ENCODE measurements at places on chromosomes 11 and 22. TPM values are rescaled to one million over a fixed set of nuclear protein-coding genes. Genes with fewer than 3 reads are reported as not detected.
A peak's percentile ranks its signal among the peaks of the same experiment; 100 is the strongest.

DNA sequence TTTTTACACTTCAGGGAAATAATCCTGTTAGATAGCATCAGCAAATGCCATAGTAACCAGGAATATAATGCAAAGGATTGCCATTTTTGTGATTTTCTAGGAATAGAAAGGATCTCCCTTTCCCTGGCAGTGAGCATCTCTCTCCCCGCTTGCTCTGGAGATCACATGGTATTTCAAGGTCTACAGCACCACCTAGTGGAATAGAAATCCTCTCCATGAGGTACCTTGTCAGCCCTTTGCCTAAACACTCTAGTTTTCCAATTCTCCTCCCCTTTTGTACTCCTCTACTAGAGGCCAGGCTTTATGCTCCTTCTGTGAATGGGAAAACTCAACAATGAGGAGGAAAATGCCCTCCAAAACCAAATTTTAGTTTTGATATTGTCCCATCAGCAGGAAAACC lies 78.4 kb downstream of the XRRA1 start:
- H3K4me3 ChIP-seq = no peak overlapping the region
- no peaks in the 10 kb centered on the region for H3K4me1 ChIP-seq
- no peaks in the 10 kb centered on the region for H3K36me3 ChIP-seq
- H3K27me3 ChIP-seq = no peaks in the 10 kb centered on the region
- DNase-seq = no peak
- H3K27ac ChIP-seq = no peak overlapping the region

DNA sequence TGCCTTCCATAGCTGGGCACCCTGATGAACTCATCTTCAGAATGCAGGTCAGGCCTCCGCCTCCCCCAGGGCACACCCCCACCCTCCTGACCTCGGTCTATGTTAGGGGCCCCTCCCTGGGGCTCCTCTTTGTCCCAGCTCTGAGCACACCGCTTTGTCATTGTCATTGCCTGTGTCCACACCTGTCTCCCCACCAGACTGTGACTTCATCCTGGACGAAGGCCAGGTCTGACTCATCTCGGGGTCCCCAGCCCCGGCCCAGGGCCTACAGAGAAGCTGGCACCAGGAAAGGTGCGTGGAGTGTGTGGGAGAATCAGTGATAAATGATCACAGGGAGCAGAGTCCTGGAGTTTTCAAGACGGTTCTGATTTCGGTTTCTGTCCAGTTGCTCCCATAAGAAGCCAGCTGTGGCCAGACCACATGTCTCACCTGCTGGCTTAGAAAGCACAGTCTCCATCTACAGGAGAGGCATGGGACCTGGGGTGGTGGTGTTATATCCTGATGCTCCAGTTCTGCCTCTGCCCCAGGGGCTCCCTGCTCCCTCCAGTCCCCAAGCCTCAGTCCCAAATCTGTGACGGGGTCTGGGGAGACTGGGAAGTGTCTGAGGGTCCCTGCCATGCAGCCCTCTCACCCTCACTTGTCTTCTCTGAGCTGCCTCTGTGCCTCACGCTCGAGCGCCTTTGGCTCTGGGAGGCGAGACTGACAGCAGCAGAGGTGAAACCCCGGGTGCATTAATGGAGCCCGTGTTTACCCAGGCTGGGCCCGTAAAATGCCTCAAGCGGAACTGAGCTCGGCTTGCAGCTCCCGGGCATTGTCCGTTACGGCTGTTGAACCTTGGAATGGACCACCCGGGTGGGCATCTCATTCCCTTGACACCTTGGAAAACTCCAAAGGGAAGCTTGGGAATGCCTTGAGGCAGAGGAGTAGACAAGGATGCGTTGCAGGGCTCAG lies 85.5 kb upstream of the WNT11 start:
- no peaks in the 10 kb centered on the region for H3K27me3 ChIP-seq
- H3K36me3 ChIP-seq = no peaks in the 10 kb centered on the region
- peaks cover 33% of the 10 kb centered on the region for H3K4me1 ChIP-seq
- H3K27ac ChIP-seq = no peak overlapping the region
- DNase-seq = no peak

GRCh38 chr11:6397636-6398035 lies 7.4 kb downstream of the SMPD1 start:
- H3K4me3 ChIP-seq = no peak overlapping the region
- no peaks in the 10 kb centered on the region for H3K27me3 ChIP-seq
- no peak overlapping the region for H3K27ac ChIP-seq
- H3K36me3 ChIP-seq = peaks cover 15% of the 10 kb centered on the region

- no peak for DNase-seq
- H3K4me1 ChIP-seq = no peaks in the 10 kb centered on the region
- no peak overlapping the region for H3K4me3 ChIP-seq
These were observed 84.2 kb upstream of the SLC25A18 start for GRCh38 chr22:17479135-17479534.

- no peak overlapping the region for H3K4me3 ChIP-seq
- H3K36me3 ChIP-seq = no peaks in the 10 kb centered on the region
- H3K4me1 ChIP-seq = no peaks in the 10 kb centered on the region
- no peak overlapping the region for H3K27ac ChIP-seq
These were observed 2220.7 kb upstream of the RAG2 start for GRCh38 chr11:38818720-38819119.

GRCh38 chr22:40720538-40721256 lies 41.4 kb downstream of the MCHR1 start:
- H3K4me3 ChIP-seq = no peak overlapping the region
- H3K27ac ChIP-seq = no peak overlapping the region
- no peak for DNase-seq

- H3K36me3 ChIP-seq = no peaks in the 10 kb centered on the region
- DNase-seq = no peak
- H3K4me3 ChIP-seq = no peak overlapping the region
- H3K27me3 ChIP-seq = no peaks in the 10 kb centered on the region
- H3K27ac ChIP-seq = no peak overlapping the region
These were observed 96.6 kb downstream of the FDX1 start for GRCh38 chr11:110526323-110526722.

GRCh38 chr11:128708660-128709059 lies 14.8 kb downstream of the FLI1 start:
- no peak for DNase-seq
- peaks cover 100% of the 10 kb centered on the region for H3K4me1 ChIP-seq
- no peak overlapping the region for H3K27ac ChIP-seq
- no peaks in the 10 kb centered on the region for H3K27me3 ChIP-seq
- H3K36me3 ChIP-seq = peaks cover 30% of the 10 kb centered on the region

- H3K27me3 ChIP-seq = no peaks in the 10 kb centered on the region
- no peaks in the 10 kb centered on the region for H3K36me3 ChIP-seq
- no peak overlapping the region for H3K27ac ChIP-seq
- DNase-seq = no peak
These were observed 3.9 kb upstream of the OR4C6 start for GRCh38 chr11:55658031-55658573.

- H3K4me3 ChIP-seq = no peak overlapping the region
- no peaks in the 10 kb centered on the region for H3K36me3 ChIP-seq
These were observed 110.4 kb upstream of the CSNK2A3 start for GRCh38 chr11:11463405-11463804.

- DNase-seq = no peak
- H3K36me3 ChIP-seq = no peaks in the 10 kb centered on the region
- H3K27ac ChIP-seq = no peak overlapping the region
- H3K4me3 ChIP-seq = no peak overlapping the region
- H3K4me1 ChIP-seq = no peaks in the 10 kb centered on the region
These were observed 522.9 kb downstream of the NTM start for GRCh38 chr11:131893103-131893890.

DNA sequence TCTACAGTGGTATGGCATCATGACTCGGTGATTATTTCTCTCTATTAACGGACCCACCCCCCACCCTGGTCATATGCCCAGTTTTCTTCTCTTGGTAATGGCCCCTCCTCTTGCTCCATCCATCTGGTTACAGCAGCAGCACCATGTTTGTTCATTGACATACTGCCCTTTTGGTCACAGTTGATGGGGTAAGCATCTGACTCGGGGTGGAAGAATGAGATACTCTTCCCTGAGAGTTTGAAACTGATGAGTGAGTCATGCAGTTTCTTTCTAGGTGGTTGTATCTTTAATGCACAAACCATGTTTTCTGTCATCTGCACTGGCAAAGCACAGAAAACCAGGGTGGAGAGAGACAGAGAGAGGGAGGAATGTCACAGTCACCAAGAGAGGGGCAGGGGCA lies 126.0 kb downstream of the SYN3 start:
- no peaks in the 10 kb centered on the region for H3K36me3 ChIP-seq
- peaks cover 5% of the 10 kb centered on the region for H3K27me3 ChIP-seq
- H3K4me1 ChIP-seq = no peaks in the 10 kb centered on the region

- no peak overlapping the region for H3K4me3 ChIP-seq
- no peak for DNase-seq
- no peak overlapping the region for H3K27ac ChIP-seq
- H3K36me3 ChIP-seq = no peaks in the 10 kb centered on the region
- H3K4me1 ChIP-seq = no peaks in the 10 kb centered on the region
These were observed 137.7 kb upstream of the BLID start for GRCh38 chr11:122253589-122254231.

- no peaks in the 10 kb centered on the region for H3K36me3 ChIP-seq
- H3K27ac ChIP-seq = no peak overlapping the region
- H3K27me3 ChIP-seq = no peaks in the 10 kb centered on the region
- no peak overlapping the region for H3K4me3 ChIP-seq
- peaks cover 52% of the 10 kb centered on the region for H3K4me1 ChIP-seq
- no peak for DNase-seq
These were observed 2.1 kb upstream of the MADD start for GRCh38 chr11:47267876-47268275.

DNA sequence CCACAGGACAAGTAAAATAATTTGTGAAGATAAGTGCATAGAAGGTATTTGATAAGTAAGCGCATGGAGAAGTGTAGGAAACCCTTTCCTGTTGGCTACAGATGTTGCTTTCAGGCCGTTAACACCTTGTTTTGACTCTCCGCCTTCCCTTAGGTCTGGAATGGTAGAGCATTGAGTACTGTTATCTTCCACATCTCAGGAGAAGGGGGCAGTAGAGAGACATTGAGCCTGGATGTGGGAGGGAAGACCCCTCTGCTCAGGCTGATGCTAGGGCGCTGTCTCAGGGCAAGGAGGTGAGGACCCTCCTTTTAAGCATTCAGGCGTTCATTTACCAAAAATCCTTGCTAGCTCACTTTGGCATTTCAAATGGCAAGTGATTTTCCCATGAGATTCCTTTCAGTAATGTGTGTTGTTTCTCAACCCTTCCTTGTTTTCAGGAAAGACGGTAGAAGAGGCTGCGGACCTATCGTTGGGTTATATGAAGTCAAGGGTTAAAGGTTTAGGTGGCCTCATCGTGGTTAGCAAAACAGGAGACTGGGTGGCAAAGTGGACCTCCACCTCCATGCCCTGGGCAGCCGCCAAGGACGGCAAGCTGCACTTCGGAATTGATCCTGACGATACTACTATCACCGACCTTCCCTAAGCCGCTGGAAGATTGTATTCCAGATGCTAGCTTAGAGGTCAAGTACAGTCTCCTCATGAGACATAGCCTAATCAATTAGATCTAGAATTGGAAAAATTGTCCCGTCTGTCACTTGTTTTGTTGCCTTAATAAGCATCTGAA lies 27.0 kb upstream of the SCGB1A1 start:
- H3K36me3 ChIP-seq = no peaks in the 10 kb centered on the region
- H3K4me1 ChIP-seq = peaks cover 15% of the 10 kb centered on the region
- no peak for DNase-seq
- H3K27ac ChIP-seq = no peak overlapping the region
- H3K4me3 ChIP-seq = no peak overlapping the region

DNA sequence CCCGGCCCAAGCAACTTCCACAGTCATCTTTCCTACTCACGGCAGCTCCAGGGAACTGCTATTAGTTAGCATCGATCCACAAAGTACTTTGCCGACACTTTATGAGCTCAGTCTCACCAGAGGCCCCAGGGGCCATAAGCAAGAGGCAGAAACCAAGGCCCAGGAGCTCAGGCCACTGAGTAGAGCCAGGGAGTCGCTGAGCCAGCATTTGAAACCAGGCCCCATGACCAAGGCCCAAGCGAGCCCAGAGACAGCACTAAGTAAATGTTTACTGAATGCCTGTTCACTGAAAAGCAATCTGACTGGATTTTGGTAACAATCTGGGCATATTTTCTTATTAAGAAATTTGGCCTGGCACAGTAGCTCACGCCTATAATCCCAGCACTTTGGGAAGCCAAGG lies 43.3 kb downstream of the ARRB1 start:
- H3K4me1 ChIP-seq = no peaks in the 10 kb centered on the region
- H3K27me3 ChIP-seq = no peaks in the 10 kb centered on the region
- no peak for DNase-seq

GRCh38 chr22:47145883-47146282 lies 383.4 kb downstream of the TBC1D22A start:
- H3K27me3 ChIP-seq = no peaks in the 10 kb centered on the region
- no peaks in the 10 kb centered on the region for H3K4me1 ChIP-seq
- H3K27ac ChIP-seq = no peak overlapping the region
- peaks cover 6% of the 10 kb centered on the region for H3K36me3 ChIP-seq
- H3K4me3 ChIP-seq = no peak overlapping the region
- no peak for DNase-seq

DNA sequence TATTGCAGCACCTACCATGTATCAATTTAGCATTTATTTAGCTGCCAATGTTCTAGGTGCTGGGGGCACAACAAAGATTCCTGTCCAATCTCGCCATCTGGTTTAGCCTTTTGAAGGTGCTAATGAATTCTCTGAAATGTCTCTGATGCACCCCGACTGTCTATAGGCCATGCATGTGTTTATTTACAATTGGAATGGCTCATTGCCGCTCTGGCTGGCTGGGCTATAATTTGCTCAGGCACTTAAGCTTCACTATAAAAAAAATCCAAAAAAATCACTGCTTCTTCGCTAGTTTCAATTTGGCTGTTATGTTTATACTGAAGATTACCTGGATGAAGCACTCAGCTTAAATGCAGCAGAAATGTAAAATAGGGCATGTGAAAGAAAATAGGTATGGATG lies 115.0 kb upstream of the PAX6 start:
- no peak overlapping the region for H3K27ac ChIP-seq
- H3K4me3 ChIP-seq = no peak overlapping the region
- no peaks in the 10 kb centered on the region for H3K4me1 ChIP-seq
- no peak for DNase-seq
- no peaks in the 10 kb centered on the region for H3K27me3 ChIP-seq

DNA sequence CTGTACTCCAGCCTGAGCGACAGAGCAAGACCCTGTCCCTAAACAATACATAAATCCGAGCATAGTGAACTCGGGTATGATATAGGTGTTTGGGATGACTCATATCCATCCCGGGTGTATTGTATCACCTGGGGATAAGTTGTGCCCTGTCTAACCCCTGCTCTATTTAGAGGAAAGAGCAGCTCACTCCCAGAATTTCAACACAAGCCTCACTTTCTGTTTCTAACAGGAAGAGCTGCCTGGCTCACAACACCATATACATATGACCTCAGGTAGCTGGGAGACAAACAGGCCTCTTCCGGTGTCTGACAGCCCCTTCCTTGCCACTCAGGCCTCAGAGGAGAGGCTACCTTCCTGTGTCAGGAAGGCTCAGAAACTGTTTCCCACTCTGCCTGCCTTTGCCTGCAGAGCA lies 9.9 kb upstream of the MICALL1 start:
- peaks cover 14% of the 10 kb centered on the region for H3K4me1 ChIP-seq
- H3K36me3 ChIP-seq = peaks cover 7% of the 10 kb centered on the region
- peak overlapping the region; percentile 56 for H3K27ac ChIP-seq
- H3K4me3 ChIP-seq = no peak overlapping the region
- no peaks in the 10 kb centered on the region for H3K27me3 ChIP-seq
- peak; percentile 43 for DNase-seq

- H3K4me3 ChIP-seq = no peak overlapping the region
- H3K4me1 ChIP-seq = no peaks in the 10 kb centered on the region
- no peak overlapping the region for H3K27ac ChIP-seq
- H3K36me3 ChIP-seq = no peaks in the 10 kb centered on the region
- peak; percentile 42 for DNase-seq
These were observed 18.3 kb downstream of the PRSS23 start for GRCh38 chr11:86818462-86819192.

The LRRC56 gene
- 4.6 TPM for total RNA-seq

The TSSK2 gene
- not detected for total RNA-seq

The DNAJB7 gene
- total RNA-seq = not detected

The PSMA1 gene
- total RNA-seq = 95.8 TPM

The APOA4 gene
- total RNA-seq = not detected

The TUB gene
- total RNA-seq = 0.26 TPM

The SCGB1C1 gene
- not detected for total RNA-seq

The DGCR2 gene
- 61.3 TPM for total RNA-seq

The LGALS12 gene
- total RNA-seq = not detected

All from CD4-positive, alpha-beta memory T cell (primary cell).